ENCODE measurements at places on chromosomes 5 and 9.
A peak's percentile ranks its signal among the peaks of the same experiment; 100 is the strongest.

GRCh38 chr5:147407094-147407681 lies 102.7 kb downstream of the DPYSL3 start:
- no peak for DNase-seq

GRCh38 chr9:18666348-18666747 lies 192.4 kb downstream of the ADAMTSL1 start:
- DNase-seq: peak; percentile 95

- no peak for DNase-seq
These were observed 20.3 kb upstream of the THG1L start for GRCh38 chr5:157710882-157711281.

GRCh38 chr5:124754206-124754927 lies 7.9 kb upstream of the ZNF608 start:
- DNase-seq: peak; percentile 67

DNA sequence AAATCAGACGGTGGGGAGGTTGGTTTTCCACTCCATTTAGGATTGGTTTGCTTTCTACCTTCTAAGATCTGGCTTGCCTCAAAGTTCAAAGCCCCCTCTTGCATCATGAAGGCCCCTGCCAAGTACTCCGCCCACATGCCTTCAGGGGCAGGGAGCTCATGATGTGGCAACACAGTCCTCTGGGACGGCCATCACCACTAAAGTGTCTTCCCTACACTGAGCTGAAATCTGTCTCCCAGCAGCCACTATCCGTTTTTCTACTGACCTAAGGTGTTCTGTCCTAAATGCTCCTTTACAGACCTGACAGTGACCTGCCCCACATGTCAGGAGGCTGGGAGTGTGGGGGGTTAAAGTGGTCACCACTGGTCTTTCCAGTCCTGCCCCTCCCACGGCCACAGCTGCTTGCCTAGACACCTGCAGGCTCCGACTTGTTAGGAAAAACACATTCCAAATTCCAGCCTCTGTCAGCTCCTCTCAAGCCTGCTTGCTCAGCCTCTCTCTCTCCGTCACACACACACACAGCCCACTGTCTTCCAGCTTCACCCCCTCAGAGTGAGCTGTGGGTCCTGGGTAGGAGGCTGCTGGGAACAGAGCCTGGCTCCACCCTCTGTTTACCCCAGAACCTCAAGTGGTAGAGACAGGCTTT lies 44.9 kb downstream of the SHB start:
- no peak for DNase-seq

- DNase-seq: no peak
These were observed 137.5 kb downstream of the CPLANE1 start for GRCh38 chr5:37111426-37112382.

- no peak for DNase-seq
These were observed 1.7 kb downstream of the FOXD1 start for GRCh38 chr5:73446631-73447529.

- no peak for DNase-seq
These were observed 105.5 kb downstream of the PJA2 start for GRCh38 chr5:109304309-109304708.

GRCh38 chr5:158017469-158017868 lies 158.5 kb upstream of the CLINT1 start:
- DNase-seq: no peak

Measured in retinal pigment epithelial cell (primary cell).